Transverse colon (tissue), 4 donors: ENCODE measurements at places on chromosomes 2 and 18. TPM values are rescaled to one million over a fixed set of nuclear protein-coding genes. Genes with fewer than 3 reads are reported as not detected.

Gene DLGAP1
- total RNA-seq = 2.7 TPM

Gene PDE1A
- total RNA-seq = 3.2 TPM

Gene GATA6
- total RNA-seq = 76.3 TPM

DNA sequence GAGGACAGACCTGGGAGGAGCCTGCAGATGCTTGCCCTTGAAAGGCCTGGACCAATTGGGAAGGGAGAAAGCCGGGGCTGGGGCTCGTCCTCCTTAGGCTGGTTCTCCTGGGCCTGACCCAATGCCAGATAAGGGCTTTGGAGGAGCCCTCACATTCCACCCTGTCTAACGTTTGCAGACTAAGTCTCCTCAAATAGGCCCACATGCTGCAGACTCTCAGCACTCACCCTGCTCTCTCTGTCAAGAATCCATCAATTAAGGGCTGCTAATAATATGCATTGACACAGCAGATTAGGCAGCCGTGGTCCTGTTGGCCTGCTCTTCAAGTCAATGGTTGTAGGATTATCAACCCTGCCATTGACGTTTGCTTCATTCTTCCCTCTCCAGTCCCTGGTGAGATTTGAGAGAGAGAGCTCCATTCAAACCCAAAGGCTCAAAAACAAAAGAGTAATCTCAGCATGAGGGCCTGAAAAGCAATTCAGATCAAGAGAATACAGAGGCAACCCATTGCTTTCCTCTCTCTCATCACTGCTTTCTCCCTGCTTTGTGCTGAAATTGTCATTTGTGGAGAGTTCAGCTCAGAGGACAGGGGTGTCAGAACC, 167.6 kb downstream of the INSIG2 start:
- no peak for DNase-seq
- no peaks in the 10 kb centered on the region for H3K27me3 ChIP-seq
- H3K36me3 ChIP-seq = no peaks in the 10 kb centered on the region
- H3K27ac ChIP-seq = no peak overlapping the region

- H3K36me3 ChIP-seq = no peaks in the 10 kb centered on the region
- DNase-seq = no peak
- H3K27me3 ChIP-seq = no peaks in the 10 kb centered on the region
- H3K4me3 ChIP-seq = no peak overlapping the region
- H3K27ac ChIP-seq = no peak overlapping the region
Measured at GRCh38 chr18:58106289-58107070, 62.5 kb downstream of the NEDD4L start.
